ENCODE measurements at places on chromosomes 5 and 9.
A peak's percentile ranks its signal among the peaks of the same experiment; 100 is the strongest.

GRCh38 chr9:35972093-35972492 lies 14.1 kb upstream of the OR2S2 start:
- DNase-seq: peak; percentile 47

DNA sequence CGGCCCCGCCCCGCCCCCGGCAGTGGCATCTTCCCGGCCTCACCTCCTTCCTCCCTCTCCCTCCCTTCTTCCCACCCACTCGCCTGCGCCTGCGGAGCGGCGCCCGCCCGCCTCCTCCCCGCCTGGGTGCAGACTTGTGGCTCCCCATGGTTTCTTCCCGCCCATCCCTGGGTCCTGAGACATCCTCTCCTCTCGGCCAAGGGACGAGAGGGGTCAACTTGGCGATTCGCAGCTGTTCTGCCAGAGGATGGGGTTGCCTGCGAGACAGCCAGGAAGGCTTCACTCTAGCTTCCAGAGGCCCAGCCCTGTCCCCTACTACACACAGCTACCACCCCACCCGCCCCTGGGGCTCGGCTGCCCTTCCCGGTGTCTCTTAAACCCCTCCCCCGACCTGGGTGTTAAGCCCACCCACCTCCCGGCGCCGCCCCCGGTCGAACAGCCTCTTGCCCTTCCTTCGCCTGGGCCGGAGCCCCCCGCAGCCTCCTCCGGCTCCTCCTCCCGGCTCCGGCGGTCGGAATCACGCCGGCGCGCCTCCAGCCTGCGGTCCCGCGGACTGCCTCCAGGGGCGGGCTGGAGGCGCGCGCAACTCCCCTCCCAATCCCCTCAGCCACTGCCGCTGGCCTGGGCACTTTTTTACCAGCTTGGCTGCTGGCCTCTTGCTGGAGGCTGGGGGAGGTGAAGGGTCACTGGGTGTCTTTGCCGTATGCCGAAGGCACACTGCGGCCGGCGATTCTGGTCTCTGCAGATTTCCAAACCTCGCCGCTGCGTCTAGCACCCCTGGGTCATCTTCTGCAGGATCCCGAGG lies 1.9 kb downstream of the JADE2 start:
- peak; percentile 88 for DNase-seq

- DNase-seq: no peak
Observed at GRCh38 chr5:108122702-108123101, 259.2 kb downstream of the FBXL17 start.

DNA sequence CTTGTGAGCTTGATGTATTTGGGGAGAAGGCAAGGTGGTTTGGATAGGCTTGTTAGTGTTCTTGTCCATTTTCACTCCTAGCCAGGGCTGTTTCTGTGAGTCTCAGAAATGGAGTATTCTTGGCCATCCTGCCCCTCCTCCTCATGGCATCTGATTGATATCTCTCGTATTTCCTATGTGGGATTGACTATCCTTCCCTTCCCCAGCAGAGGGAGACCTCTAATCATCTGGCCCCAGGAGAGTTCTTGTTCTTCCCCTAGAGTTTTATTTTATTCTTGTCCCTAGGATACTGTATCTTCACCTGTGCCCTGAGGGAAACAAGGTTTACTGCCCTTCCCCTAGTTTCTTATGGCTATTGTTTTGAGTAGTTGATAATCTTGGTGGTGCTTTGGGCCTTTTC lies 114.4 kb downstream of the VPS13A start:
- DNase-seq: no peak

GRCh38 chr5:152400846-152401245 lies 4.2 kb downstream of the NMUR2 start:
- DNase-seq: no peak

GRCh38 chr5:118578093-118578492 lies 410.3 kb downstream of the DTWD2 start:
- no peak for DNase-seq

DNA sequence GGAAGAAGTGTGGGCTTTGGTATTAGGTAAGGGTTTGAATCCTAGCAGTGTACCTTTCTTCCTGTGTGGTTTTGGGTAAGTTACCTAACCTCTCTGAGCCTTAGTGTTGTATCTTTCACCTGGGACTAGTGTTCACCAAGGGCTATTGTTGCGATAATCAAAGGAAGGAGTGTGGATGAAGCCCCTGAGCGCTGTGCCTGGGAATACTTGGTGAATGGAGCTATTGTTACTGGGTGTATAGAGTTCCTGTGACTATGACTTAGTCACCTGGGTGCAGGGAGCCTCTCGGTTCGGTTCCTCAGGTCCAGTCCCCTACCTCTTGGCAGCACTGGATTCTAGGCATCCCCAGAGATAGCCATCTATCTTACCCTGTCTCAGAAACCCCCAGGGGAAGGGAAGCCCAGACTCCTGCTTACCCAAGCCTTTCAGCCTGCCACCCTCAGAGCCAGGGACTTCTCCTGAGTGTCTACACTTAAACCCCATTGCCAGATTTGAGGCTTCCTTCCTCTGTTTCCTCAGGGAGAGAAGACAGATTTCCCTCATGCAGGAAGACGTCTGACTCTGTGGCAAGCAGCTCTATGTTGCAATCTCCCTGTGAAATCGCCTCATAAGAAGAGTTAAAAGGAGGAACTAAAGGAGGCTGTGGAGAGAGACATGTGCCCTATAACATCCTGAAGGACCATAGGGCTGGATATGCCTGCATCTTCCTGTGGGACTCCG lies 181.0 kb upstream of the PITX1 start:
- no peak for DNase-seq

GRCh38 chr9:87712801-87713277 lies 13.1 kb upstream of the CTSL start:
- DNase-seq: no peak

- no peak for DNase-seq
Observed at GRCh38 chr5:90967443-90967842, 408.8 kb downstream of the ADGRV1 start.

DNA sequence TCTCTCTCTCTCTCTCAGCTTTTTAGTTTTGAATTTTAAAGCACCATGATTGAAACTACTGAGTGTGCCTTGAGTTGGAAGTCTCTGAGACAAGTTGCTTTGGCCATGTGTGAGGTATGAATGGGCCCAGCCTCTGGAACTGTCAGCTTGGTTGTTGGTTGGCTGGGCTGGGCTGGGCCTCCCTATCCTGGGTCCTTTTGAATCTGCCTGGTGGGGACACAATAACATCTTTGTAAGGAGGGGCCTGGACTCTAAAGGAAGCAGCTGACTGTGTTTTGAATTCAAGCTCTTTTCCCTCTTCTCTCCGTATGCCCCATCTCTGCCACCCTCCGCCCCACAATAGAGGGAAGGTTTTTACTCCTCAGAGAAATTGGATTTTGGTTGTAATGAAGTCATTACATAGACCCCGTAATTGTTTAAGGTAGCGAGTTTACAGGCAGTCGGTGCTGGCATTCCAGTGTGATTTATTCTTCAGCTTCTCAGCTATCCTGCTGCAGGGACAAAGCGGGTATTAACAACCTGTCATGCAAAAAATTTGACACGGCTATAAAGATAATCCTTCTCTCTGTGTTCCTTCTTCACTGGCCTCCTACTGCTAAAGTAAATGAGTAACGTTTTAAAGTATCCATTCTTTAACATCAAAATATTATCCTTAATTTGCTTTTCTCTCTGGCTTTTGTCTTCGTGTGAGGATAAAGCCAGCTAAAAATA lies 105.4 kb downstream of the DAPK1 start:
- no peak for DNase-seq

- no peak for DNase-seq
Observed at GRCh38 chr5:72956324-72957140, 691 bp downstream of the FCHO2 start.

GRCh38 chr5:66840511-66841013 lies 244.4 kb downstream of the MAST4 start:
- DNase-seq: no peak

DNA sequence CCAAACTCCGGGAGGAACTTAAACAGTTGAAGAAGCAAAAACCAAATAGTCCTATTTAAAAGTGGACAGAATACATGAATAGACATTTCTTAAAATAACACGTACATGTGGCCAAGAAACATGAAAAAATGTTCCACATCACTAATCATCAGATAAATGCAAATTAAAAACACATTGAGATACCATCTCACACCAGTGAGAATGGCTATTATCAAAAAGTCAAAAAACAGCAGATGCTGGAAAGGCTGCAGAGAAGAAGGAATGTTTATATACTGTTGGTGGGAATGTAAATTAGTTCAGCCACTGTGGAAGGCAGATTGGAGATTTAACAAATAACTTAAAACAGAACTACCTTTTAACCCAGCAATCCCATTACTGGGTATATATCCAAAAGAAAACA lies 283.0 kb upstream of the IZUMO3 start:
- no peak for DNase-seq

DNA sequence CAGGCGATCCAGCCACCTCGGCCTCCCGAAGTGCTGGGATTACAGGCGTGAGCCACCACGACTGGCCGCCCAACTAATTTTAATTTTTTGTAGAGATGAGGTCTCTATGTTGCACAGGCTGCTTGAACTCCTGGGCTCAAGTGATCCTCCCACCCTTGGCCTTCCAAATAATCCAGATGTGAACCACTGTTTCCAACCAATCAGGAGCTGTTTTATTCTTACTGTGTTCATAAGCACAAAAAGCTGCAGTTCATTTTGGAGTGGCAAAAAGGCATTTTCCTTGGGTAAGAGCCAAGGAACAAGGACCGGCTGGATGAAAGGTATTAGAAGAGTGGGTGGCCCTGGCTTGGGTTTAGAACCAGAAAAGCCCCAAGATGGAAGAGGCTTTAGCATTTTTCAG lies 5.2 kb upstream of the SLC27A4 start:
- no peak for DNase-seq
